Endothelial cell (in vitro differentiated cells): ENCODE measurements at places on chromosomes 3 and 15.

- DNase-seq: peak; percentile 71
Measured at GRCh38 chr3:58824285-58824684, 157.7 kb upstream of the FAM3D start.

- no peak for DNase-seq
Measured at GRCh38 chr3:193782276-193782647, 189.3 kb downstream of the OPA1 start.

DNA sequence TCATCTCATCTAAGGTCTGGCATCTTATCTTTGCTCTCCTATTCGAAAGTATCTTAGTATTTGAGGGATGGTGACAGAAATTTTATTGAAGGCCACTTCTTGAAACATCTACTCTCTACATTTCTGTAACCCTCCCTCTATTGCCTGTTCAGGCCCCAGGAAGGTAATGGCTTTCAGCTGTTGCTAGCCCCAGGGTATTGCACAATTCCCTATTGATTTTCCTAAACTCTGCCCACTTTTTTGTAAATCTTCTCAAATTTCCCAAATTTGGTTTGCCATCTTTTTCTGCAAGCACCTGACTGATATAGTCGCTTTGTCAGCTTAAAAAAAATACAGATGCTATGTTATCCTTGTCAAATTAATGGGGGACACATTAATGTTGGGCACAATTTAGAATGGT is 242.1 kb downstream of the RAP2B start:
- DNase-seq: no peak

- DNase-seq: no peak
Measured at GRCh38 chr3:131282379-131282778, 99.2 kb upstream of the NUDT16 start.

GRCh38 chr15:28004143-28005003 is 94.7 kb downstream of the OCA2 start:
- no peak for DNase-seq

- no peak for DNase-seq
Measured at GRCh38 chr15:76674883-76675282, 230.3 kb downstream of the SCAPER start.

DNA sequence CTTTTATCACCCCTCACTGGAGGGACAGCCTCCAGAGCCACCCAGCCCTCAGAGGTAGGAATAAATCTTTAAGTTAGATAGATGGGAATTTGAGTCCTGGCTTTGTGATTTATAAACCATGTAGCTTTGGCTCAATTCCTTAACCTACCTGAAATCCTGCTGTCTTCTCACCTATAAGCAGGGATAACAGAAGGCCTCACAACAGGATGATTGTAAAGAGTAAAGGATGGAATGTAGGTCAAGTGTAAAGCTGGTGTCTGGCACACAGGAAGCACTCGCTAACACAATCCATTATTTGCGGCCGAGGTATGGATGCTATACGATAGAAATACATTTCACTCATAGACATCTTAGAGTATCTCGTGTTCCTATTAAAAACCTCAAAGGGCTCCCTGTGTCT is 162.9 kb upstream of the LRTM1 start:
- no peak for DNase-seq

DNA sequence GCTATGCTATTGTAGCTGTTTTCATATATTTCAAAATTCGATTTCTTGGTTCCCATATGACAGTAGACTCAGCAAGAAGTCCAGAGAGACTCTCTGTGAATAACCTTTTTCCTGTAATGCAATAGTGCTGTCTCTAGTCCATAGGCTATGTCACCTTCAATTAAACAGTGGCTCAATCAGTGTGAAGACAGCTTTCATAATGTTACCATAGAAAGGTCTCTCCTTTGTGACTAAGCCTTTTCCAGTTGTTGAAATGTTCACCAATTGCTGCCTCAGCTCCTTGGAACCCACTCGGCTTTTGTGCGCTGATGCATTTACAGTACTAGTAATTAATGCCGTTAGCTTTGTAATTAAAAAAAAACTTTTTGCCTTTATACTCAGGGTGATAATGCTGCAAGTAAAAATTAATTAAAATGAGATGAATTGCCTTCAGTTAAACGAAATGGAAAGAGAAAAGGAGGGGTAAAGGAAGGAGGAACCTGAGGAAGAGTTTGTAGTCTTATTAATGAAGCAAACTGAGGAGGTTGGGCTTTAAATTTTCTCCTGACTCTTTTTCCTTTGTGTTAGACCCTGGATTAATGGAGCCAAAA is 214.8 kb downstream of the LSAMP start:
- DNase-seq: no peak

DNA sequence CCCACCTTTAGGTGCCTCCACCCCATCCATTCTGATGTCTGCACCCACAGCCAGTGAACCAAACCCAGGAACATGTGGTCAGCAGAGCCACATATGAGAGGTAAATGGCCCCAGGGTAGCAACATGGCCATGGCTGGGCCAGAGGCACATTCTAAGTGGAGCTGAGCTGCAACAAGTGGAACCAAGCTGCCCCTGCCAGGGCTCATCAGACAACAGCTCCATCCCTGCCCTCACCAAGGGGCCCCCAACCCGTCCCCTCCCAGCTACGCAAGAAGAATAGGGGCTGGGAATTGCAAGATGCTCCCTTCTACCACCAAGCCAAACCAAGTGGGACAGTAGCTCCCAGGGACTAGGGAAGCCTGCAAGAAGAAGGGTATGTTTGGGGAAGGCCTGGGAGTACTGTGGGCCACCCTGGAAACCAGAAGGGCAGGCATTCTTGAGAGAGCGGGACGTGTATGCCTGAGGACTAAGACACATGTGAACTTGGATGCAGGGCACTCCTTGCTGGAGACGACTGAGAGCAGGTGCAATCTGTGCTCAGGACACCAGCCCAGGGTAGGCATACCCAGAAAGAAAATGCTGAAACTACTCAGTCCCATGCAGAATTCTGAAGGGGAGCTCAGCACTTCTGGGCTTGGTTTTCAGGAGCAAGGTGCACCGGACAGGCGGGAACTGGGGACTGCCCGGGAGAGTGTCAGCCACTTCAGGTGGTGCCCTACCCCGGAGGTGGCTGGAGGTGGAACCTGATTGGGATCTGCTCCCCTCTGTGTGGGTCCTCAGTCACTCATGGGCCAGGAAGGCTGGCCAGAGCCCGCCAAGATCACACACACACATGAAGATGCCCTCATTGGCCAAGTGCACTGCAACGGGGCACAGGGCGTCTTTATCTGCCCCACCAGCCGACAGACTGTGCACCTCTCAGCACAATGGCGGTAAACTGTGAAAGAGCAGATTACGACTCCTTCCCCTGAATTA is 9.5 kb downstream of the MYL3 start:
- DNase-seq: no peak

GRCh38 chr3:42717306-42717705 is 14.7 kb upstream of the HHATL start:
- DNase-seq: no peak

DNA sequence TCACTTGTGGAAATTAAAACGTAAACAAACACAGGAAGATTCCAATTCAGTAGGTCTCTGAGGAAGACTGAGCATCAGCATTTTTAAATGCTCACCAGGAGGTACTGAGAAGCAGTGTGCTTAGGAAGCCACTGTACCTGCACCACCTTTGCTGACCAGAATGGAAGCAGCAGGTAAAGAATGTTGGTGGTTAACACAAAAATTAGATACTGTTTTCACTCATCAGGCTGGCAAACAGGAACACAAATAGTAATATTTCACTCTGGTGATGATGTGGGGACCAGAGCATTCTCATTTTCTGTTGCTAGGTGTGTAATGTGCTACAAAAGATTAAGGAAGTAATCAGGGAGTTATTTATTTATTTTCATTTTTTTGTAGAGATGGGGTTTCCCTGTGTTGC is 29.9 kb upstream of the GHSR start:
- DNase-seq: no peak

DNA sequence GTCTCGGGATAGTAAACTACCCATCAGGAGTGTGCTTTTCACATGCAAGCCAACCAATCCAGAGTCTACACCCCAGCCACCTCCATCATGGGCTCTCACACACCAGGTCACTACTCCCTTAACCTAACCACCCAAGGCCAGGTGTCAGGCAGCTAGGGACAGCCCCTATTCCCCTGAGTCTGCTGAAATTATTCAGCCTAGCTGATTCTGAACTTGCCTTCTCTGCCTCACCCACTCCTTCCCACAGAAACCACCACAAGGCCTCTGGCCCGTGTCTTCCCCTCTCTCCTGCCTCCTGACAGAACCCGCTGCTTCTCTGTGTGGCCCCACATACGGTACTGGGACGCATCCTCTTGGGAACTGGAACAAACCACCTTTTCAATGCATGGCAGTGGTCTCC is 82.1 kb downstream of the PCSK6 start:
- no peak for DNase-seq

DNA sequence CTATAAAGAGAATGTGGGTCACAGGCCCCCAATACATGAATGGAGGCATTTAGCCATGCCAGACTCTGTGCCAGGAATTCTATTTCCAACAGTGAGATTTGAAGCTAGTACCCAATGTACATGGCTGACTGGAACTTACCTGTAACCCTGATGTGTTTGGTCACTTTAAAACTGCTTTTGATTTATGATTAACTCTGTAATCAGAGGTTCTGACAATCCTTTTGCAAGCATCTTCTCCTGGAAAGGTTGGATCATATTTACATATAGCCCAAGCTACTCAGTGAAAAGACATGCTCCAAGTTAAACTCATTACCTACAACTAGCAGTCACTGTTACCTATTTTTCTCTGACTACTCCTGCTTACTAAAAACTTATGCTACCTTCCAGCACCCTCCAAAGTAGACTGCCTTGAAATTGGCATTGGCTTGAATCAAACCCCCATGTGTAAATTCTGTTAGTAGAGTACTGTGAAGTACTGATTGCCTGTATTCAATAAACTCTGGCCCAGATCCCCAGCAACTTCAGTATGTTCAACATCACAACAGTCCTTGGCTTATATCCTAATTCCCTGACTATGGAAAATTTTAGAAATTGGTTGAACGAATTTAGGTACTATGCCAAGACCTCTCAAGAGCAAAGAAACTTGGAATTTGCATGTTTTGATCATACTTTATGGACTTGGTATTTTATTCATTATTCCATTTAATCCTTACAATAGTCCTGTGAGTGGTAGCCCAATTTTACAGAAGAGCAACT is 665.6 kb upstream of the NECTIN3 start:
- no peak for DNase-seq

- DNase-seq: no peak
Measured at GRCh38 chr3:22469995-22470394, 719.0 kb upstream of the ZNF385D start.

- no peak for DNase-seq
Measured at GRCh38 chr3:191139736-191140135, 59.3 kb upstream of the OSTN start.

DNA sequence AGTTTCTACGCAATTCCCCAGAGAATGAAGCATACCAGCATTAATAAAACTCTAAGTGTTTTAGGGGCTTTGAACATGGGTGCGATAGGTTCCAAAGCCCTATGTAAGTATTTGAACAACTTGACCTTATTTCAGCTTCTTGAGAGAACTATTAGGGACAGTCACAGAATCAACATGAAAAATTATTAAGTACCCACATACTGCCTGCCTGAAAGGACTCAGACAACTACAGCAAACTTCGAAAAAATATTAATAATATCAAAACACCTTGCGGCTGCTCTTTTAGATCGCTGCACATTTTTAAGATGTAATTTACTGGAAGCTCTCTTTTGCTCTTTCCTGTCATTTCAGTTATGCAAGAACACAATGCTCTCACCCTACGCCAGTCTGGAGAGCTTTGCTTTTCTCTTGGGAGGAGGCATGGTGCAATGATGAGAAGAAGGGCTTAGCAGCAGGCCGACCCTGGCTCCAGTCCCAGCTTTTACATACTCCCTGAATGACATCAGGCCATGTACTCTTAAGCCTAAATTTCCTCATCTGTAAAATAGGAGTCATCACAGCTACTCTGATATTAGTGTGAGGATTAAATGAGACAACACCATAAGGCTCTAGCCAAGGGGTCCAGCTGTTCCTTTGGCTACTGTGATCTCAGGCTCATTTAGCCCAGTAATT is 640.7 kb downstream of the FHIT start:
- DNase-seq: no peak

GRCh38 chr3:116039651-116039985 is 405.7 kb downstream of the LSAMP start:
- no peak for DNase-seq

GRCh38 chr3:76673171-76673570 is 366.7 kb upstream of the ROBO2 start:
- no peak for DNase-seq

DNA sequence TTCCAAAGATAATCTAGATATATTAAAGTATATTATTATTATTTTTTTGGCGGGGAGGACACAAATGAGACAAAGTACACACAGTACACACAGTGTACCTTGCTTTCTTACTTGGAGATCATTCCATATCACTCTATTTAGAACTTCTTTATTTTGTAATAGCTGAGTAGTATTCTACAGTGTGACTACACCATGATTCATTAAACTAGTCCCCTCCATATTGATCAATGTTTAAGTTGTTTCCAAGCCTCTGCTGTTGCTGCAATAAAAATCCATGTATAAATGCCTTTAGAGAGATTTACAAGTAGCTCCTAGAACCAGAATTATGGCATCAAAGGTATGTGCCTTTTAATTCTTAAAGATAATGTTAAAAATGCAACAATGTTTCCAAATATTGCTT is 38.8 kb downstream of the PYGO1 start:
- DNase-seq: no peak

DNA sequence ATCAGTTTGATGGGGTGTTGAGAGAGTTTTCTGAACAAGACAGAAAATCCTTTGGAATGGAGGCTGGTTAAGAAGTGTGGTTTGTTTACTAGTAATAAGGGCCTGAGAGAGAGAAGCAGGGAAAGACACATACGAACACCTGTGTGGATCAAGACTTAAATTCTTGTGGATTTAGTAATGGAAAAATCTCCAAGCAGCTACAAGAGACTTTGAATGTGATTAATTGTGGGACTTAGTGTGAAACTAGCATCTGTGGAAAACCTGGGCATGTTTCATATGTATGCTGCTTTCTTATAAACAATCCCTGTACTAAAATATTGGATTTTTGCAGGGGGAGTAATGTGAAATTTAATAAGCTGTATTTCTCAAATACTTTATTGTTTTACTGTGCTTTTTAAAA is 399.1 kb downstream of the SI start:
- no peak for DNase-seq

GRCh38 chr3:129614435-129614834 is 8.0 kb upstream of the PLXND1 start:
- DNase-seq: no peak

GRCh38 chr15:73150831-73151230 is 98.6 kb downstream of the NEO1 start:
- no peak for DNase-seq

GRCh38 chr15:70146771-70147170 is 49.1 kb upstream of the TLE3 start:
- DNase-seq: no peak
